ENCODE measurements at places on chromosomes 12 and 14. TPM values are rescaled to one million over a fixed set of nuclear protein-coding genes. Genes with fewer than 3 reads are reported as not detected.

DNA sequence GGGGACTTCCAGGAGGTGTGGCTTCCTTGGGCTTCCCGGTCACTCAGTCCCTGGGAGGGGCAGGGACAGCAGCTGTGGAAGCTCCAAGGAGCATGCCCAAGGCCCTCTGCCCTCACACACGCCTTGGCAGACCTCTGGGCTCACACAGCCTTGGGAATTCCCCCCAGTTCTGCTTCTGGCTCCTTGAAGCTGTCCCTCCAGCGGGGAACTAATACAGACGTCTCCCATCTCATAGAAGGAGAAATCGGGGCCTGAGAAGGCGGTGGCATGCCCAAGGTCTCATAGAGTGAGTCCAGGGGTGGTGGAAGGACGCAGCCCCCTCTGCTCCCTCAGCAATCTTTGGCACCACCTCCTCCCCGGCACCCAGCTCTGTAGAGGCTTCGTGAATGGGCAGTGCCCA lies 15.7 kb upstream of the TMEM119 start:
- DNase-seq, result no peak

DNA sequence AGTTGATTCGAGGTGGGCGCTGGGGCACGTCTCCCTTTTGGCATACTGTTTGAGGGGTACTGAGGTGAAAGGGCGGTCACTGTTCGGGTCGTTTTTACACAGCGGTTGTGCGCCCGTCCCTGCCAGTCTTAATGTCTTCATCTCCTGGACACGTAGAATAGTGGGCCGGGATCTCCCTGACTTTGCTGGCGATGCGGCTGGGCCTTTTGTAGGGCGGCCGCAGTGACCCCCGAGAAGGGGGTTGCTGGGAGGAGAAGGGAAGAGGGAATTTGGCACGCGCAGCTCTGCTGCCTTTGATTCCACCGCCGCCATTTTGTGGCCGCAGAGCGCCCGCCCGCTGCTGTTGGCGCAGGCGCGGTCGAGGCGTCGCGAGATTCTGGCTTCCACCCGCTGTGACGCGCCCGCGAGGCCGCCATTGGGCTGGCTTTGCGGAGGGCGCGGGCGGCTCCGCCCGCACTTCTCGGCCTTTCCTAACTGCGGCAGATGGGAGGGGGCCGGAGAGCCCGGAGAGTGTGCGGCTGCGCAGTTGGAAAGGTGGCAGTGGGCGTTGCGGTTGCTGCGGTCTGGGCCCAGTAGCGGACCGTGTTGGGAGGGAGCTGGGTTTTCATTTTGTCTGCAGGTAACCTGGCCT lies 542 bp downstream of the SRSF5 start:
- peak; percentile 98 for DNase-seq

GRCh38 chr12:55908726-55909512 lies 18.8 kb downstream of the PYM1 start:
- DNase-seq, result no peak

Gene NGB
- total RNA-seq, result not detected

- peak; percentile 31 for DNase-seq
These were observed 1028.7 kb downstream of the AACS start for GRCh38 chr12:126093908-126094307.

Gene VRK1
- total RNA-seq, result 18.4 TPM

Gene FGF6
- 24.7 TPM for total RNA-seq

DNA sequence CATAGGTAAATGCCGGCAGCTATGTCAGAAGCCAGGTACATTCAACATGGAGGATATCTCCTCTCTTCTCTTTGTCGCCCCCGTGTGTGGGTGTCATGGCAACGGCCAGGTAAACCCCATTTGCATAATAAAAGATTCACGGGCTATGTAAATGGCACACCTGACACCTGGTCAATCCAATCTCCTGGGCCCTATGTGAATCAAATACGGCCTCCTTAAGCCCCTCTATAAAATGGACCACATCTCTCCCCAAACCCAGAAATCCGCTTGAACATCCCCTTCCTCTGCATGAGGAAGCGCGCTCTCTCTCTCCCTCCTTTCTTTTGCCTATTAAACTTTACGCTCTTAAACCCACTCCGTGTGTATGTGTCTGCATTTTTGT lies 363.7 kb downstream of the SOX5 start:
- no peak for DNase-seq

DNA sequence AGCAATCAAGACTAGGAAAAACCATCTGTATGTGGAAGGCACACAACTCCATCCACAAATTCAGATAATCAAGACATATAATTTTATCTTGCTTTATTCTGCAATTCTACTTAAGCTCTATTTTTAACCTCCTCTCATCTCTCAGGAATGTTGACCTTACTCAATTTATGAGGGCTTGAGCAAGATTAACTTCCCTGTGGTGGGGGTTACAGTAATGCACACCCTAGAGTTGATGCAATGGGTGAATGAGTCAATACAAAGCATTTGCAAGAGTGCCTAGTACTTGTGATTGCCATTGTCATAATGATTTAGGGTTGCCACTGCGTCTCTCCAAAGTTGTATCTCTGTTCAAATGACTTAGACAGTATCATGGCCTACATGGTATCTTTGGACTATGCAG lies 1598.4 kb upstream of the TMEM132C start:
- no peak for DNase-seq

GRCh38 chr12:29187756-29188155 lies 38.7 kb downstream of the FAR2 start:
- peak; percentile 58 for DNase-seq

DNA sequence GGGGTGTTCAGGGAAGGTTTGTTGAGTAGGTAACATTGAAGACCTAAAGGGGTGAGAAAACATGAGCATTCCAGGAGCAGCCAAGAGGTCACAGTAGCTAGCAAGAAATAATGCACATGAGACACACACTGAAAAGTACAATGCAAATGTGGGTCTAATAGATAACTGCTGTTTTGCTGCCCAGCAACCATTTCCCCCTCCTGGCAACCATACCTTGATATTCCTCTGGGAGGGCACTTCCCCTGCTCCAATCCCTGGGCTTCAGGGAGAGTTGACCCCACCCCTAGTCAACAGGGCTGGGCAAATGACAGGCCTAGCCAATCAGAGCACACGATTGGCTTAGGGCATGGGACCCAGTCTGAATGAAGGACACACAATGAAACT lies 8.5 kb upstream of the ACTN1 start:
- no peak for DNase-seq

DNA sequence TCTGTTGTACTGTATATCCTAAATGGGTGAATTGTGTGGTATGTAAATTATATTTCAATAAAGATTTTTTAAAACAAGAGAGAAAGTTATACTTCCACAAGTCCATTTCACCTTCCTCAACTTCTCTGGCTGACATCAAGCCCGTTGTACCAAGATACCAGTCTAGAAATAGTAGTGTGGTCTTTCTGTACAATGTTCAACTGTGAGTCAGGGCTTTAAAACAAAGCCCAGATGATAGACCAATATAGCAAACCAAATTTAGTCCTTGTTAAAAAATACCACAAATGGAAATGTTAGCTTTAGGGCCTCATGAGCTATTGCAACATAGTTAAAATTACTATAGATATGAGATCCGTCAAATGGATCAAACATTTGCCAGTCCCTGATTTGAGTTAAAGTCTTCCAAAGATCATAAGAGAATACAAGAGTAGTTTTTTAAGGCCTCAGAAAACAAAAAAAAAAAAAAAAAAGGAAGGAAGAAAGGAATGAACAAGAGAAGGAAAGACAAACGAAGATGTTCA lies 49.0 kb upstream of the EGLN3 start:
- DNase-seq, result no peak

DNA sequence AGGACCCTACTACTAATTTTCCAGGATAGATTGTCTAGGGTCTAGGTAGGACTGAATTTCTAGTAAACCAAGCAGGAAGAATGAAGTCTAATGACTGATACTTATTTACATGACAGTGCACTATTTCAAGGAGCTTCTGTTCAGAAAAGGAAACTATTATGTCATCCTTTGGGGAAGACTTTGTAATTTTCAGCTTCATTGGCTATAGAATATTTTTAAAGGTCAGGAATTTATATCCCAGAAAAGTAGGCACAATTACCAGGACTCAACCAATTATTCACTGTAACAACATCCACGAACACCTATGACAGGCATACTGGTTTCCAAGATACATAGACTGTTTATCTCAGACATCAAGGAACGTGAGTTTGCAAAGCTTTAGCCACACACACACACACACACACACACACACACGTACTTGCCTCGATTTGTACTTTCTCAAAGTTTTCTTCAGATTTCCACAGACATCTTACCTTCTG lies 23.2 kb downstream of the OR6S1 start:
- no peak for DNase-seq

DNA sequence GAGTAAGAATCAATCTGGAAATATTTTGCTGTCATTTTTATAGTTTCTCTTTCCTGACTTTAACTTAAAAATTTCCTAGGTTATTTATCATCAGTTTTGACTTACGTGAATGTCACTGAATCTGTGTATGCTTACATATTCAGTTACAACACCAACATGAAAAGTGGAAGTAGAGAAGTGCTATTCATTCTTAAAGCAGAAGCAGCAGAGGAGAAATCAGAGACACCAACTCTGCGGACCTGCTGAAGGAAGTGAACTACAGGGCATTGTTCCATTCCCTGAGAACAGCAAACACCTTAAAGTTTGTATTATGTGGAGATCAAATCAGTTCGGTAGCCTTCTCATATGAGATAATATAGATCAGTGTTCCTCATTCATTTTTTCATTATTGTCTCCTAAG lies 34.1 kb downstream of the RAD51B start:
- DNase-seq, result peak; percentile 26

All from muscle of leg (tissue), 16 donors.